ENCODE measurements at places on chromosomes 3 and 15.
A peak's percentile ranks its signal among the peaks of the same experiment; 100 is the strongest.

DNA sequence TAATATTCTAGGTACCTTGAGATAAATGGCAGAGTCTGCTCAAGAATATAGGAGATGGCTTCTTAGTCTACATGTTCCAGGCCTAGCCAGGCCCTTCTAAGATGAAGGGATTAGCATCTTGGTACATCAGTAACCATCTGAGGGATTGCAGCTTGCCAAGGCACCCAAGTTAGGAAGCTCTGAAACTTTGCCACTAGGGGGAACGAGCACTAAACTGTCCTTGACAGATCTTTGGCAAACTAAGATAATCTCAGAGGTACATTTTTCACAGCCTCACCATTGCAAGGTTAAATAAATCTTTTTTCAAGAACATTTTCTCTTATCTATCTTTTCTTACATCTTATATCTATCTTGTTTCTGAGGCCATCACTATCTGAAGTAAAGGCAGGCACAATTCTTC is 351.2 kb downstream of the RAP2B start:
- H3K27me3 ChIP-seq: no peaks in the 10 kb centered on the region
- no peak for DNase-seq
- H3K4me3 ChIP-seq: no peak overlapping the region
- no peak overlapping the region for H3K27ac ChIP-seq
- no peaks in the 10 kb centered on the region for H3K36me3 ChIP-seq

DNA sequence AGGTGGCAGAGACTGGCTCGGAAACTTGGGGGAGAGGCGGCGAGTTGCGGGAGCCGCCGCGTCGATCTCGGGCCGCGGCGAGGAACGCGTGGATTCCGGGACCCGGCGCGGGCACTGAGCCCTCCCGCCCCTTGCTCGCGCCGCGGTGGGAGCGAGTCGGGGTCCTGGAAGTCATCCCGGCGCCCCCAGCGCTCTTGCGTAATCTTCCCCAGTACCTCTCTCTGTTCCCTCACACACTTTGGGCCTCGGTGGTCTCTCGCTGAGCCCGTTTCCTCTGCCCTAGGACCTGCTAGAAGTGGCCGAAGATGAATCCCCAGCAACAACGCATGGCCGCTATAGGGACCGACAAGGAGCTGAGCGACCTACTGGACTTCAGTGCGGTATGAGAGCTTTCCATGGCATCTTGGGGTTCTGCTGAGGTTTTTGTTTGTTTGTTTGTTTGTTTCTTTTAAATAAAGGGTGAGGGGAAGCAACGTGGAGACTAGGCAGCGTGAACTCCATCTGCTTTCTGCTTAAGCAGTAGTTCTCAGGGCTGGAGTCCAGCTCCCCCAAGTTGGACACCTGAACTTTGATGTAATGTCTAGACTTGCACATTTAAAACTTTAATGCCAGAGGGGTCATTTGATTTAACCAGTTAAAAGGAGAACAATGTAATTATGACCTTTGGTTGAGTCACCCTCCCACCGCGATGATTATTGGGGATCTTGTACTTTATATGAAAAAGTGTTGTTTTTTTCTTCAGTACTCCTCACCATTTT is 1.3 kb downstream of the TCF12 start:
- DNase-seq: no peak
- H3K4me3 ChIP-seq: peak overlapping the region; percentile 91
- H3K4me1 ChIP-seq: peaks cover 53% of the 10 kb centered on the region
- H3K27ac ChIP-seq: peak overlapping the region; percentile 95
- no peaks in the 10 kb centered on the region for H3K27me3 ChIP-seq
- H3K36me3 ChIP-seq: no peaks in the 10 kb centered on the region

GRCh38 chr3:33077976-33078375 is 19.0 kb downstream of the GLB1 start:
- no peak overlapping the region for H3K27ac ChIP-seq
- DNase-seq: no peak
- H3K27me3 ChIP-seq: no peaks in the 10 kb centered on the region
- no peaks in the 10 kb centered on the region for H3K4me1 ChIP-seq
- no peak overlapping the region for H3K4me3 ChIP-seq

GRCh38 chr15:25464383-25464782 is 25.6 kb upstream of the UBE3A start:
- H3K4me1 ChIP-seq: no peaks in the 10 kb centered on the region
- H3K27ac ChIP-seq: no peak overlapping the region
- DNase-seq: no peak
- H3K27me3 ChIP-seq: no peaks in the 10 kb centered on the region
- H3K4me3 ChIP-seq: no peak overlapping the region
- no peaks in the 10 kb centered on the region for H3K36me3 ChIP-seq

- H3K36me3 ChIP-seq: no peaks in the 10 kb centered on the region
- H3K4me3 ChIP-seq: no peak overlapping the region
- no peak for DNase-seq
- H3K27me3 ChIP-seq: no peaks in the 10 kb centered on the region
- H3K4me1 ChIP-seq: no peaks in the 10 kb centered on the region
- H3K27ac ChIP-seq: no peak overlapping the region
Observed at GRCh38 chr15:64237677-64238076, 74.9 kb upstream of the PPIB start.

GRCh38 chr15:84782346-84782745 is 34.0 kb downstream of the ZNF592 start:
- DNase-seq: no peak
- peaks cover 43% of the 10 kb centered on the region for H3K4me1 ChIP-seq
- peaks cover 80% of the 10 kb centered on the region for H3K36me3 ChIP-seq
- no peak overlapping the region for H3K27ac ChIP-seq
- no peak overlapping the region for H3K4me3 ChIP-seq

- H3K27me3 ChIP-seq: no peaks in the 10 kb centered on the region
- no peak for DNase-seq
- no peak overlapping the region for H3K4me3 ChIP-seq
- H3K27ac ChIP-seq: no peak overlapping the region
Observed at GRCh38 chr3:39754549-39754948, 54.9 kb upstream of the MYRIP start.

DNA sequence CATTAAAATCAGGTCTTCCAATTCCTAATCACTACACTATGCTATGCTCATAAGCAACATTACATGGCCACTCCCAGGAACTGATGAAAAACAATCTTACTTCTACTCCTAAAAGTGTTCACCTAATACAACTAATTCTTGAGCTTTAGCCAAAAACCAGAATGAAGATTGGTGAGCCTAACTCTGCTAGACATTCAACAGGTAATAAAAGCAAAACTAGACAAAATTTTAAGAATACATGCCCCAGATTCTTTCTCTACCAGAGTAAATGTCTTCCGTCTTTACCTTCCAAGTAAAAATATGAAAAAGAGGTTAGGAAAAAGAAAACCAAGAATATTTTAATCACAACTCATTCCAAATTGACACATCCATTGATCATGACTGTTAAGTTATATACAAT is 31.3 kb downstream of the ATP13A3 start:
- peaks cover 14% of the 10 kb centered on the region for H3K36me3 ChIP-seq
- H3K27me3 ChIP-seq: no peaks in the 10 kb centered on the region
- H3K4me1 ChIP-seq: no peaks in the 10 kb centered on the region

DNA sequence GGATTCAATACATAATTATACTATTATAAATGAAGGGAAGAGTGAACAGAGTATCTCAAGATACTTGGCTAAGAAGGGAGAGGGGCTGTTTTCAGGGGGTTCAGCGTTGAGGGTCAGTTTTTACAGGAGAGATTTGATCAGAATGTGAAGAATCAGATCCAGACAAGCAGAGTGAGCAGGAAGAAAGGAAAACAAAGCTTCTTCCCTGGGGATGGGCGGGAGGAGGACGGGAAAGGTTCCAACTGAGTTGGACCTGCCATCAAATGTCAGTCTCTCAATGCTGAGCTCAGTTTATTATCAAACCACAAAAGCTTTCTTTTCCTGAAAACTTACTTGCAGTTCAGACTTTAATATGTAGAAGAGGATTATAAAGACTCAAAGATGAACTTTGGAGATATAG is 6.0 kb upstream of the MELTF start:
- H3K4me1 ChIP-seq: peaks cover 3% of the 10 kb centered on the region
- H3K27ac ChIP-seq: no peak overlapping the region
- no peak for DNase-seq
- peaks cover 47% of the 10 kb centered on the region for H3K27me3 ChIP-seq

- no peak for DNase-seq
- no peaks in the 10 kb centered on the region for H3K27me3 ChIP-seq
- H3K4me1 ChIP-seq: no peaks in the 10 kb centered on the region
- no peak overlapping the region for H3K4me3 ChIP-seq
- H3K27ac ChIP-seq: no peak overlapping the region
Observed at GRCh38 chr15:99167201-99167600, 62.3 kb downstream of the SYNM start.

DNA sequence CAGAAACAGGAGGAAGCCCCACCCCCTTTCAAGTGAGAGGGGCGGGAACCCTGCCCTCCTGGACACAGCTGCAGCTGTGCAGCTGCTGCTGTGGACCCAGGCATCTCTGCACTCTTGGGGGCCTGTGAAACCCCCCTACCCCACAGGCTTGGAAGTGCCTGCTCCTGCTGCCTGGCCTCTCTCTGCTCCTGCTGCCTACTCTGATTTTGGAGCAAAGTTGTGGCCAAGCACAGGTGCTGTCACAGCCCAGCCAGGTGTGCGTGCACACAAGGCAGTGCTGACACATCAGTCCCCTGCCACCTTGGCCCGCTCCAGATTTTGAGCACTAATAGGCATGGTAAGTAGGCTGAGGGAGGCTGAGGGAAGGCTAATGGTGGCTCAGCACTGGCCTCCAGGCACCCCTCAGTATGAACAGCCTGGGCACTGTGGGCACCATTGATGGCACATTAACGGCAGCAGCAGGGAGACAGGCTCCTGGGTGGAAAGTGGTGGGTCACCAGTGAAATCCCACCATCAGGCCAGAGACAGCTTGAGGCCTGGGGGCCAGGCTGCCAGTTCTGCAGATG is 890.9 kb downstream of the GBE1 start:
- H3K36me3 ChIP-seq: no peaks in the 10 kb centered on the region
- H3K27me3 ChIP-seq: no peaks in the 10 kb centered on the region
- no peak for DNase-seq
- H3K4me1 ChIP-seq: no peaks in the 10 kb centered on the region
- no peak overlapping the region for H3K4me3 ChIP-seq

DNA sequence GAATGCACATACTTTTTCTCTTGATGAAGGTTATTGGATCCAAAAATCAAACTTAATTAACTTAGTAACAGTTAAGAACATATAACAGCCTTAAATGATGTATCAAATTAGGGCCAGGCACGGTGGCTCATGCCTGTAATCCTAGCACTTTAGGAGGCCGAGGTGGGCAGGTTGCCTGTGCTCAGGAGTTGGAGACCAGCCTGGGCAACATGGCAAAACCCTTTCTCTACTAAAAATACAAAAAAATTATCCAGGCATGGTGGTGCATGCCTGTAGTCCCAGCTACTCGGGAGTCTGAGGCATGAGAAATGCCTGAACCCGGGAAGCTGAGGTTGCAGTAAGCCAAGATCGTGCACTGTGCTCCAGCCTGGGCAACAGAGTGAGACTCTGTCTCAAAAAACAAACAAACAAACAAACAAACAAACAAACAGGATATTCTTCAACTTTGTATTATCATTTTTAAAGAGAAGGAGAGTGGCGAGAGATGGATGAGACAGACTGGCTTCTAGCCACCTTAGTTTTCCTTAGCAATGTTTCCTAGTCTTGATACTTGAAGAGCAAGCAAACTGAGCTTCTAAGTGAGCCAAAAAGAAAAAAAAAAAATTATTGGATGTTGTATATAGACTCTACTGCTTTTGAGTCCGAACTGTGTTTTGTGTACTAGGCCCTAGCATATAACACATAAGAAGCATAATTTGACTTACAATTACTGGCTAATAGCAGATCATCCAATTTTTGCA is 13.8 kb downstream of the SPRED1 start:
- peaks cover 4% of the 10 kb centered on the region for H3K36me3 ChIP-seq
- no peak overlapping the region for H3K27ac ChIP-seq
- peak; percentile 31 for DNase-seq

- no peaks in the 10 kb centered on the region for H3K36me3 ChIP-seq
- DNase-seq: no peak
- H3K4me1 ChIP-seq: no peaks in the 10 kb centered on the region
- no peak overlapping the region for H3K4me3 ChIP-seq
- no peak overlapping the region for H3K27ac ChIP-seq
Observed at GRCh38 chr3:107938143-107938542, 152.7 kb downstream of the CD47 start.

DNA sequence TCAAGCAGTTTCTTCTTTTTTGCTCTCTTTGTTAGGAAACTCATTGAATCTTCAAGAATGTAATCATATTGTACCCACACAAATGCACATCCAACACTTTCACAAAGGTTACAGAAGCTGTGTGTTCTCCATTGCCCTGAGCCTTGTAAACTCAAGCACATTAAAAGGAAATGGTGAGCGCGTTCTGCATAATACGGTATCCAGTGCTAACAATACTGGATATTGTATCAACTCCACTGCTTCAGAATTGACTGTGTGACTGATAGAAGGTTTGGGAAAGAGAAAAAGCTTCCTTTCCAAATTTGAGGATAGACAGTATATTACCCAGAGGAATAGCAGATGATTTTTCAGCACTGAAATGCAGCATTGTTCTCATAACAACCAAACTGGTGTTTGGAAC is 268.9 kb upstream of the RBMS3 start:
- H3K36me3 ChIP-seq: no peaks in the 10 kb centered on the region
- H3K4me1 ChIP-seq: no peaks in the 10 kb centered on the region
- H3K27ac ChIP-seq: no peak overlapping the region
- no peak for DNase-seq
- no peaks in the 10 kb centered on the region for H3K27me3 ChIP-seq
- H3K4me3 ChIP-seq: no peak overlapping the region

DNA sequence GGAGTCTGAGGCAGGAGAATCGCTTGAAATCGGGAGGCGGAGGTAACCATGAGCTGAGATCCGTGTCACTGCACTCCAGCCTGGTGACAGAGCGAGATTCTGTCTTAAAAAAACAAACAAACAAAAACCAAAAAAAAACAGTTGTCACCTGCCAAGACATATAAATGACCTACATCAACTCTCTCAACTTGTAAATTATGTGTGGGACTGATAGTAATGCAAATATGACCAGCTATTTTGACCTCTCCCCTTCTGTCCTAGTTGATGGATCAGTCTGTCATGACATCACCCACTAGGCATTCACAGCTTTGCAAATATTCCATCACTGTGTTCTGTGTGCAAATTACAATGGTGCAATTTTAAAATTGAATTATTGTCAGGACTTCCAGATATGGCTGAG is 175.4 kb downstream of the EBLN2 start:
- H3K36me3 ChIP-seq: no peaks in the 10 kb centered on the region
- H3K27ac ChIP-seq: no peak overlapping the region
- H3K4me3 ChIP-seq: no peak overlapping the region
- no peak for DNase-seq
- no peaks in the 10 kb centered on the region for H3K27me3 ChIP-seq

- no peaks in the 10 kb centered on the region for H3K36me3 ChIP-seq
- no peaks in the 10 kb centered on the region for H3K27me3 ChIP-seq
- no peak for DNase-seq
- H3K4me1 ChIP-seq: no peaks in the 10 kb centered on the region
Observed at GRCh38 chr3:102113421-102114041, 264.2 kb downstream of the NFKBIZ start.

GRCh38 chr3:46381625-46382024 is 10.9 kb downstream of the CCR5 start:
- H3K27me3 ChIP-seq: no peaks in the 10 kb centered on the region
- no peak overlapping the region for H3K4me3 ChIP-seq
- no peak for DNase-seq
